ENCODE measurements at places on chromosomes 2 and 18.

- no peak for DNase-seq
Observed at GRCh38 chr2:602571-603359, 74.4 kb downstream of the TMEM18 start.

GRCh38 chr2:151650456-151650855 lies 83.8 kb downstream of the NEB start:
- DNase-seq: no peak

DNA sequence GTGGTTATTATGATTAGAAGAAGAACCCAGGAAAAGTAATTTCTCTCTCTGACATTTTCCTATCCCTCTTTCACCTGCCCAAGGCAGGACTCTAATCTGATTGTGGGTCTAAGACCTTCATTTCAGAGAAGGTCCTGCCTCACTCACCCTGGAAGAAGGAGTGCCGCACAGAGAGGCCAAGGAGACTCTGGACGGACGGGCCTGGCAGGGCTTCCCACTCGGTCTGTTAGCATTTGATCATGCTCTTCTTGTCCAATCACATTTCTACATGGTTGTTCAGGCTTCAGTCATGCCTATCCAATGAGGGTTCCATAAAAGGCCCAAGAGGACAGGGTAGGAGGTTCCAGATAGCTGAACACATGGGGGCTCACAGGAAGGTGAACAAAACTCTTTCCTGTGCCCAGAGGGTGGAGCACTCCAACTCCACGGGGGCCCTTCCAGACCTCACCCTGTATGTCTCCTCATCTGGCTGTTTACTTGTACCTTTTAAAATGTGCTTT lies 27.0 kb downstream of the ZNF892 start:
- no peak for DNase-seq

GRCh38 chr2:96884299-96885094 lies 14.6 kb upstream of the SEMA4C start:
- DNase-seq: no peak

- no peak for DNase-seq
Observed at GRCh38 chr2:105660489-105660888, 84.2 kb upstream of the NCK2 start.

All from stimulated activated CD4-positive, alpha-beta T cell treated with anti-CD3 and anti-CD28 coated beads, Interleukin-12 subunit alpha, Interleukin-12 subunit beta, amount 100 ng/mL, for 24 hours (primary cell).